Activated CD8-positive, alpha-beta T cell treated with anti-CD3 and anti-CD28 coated beads, Interleukin-2, amount 10 ng/mL, durations not matched to agents 7 days and 5 days (primary cell): ENCODE measurements at places on chromosomes 2 and 18.

DNA sequence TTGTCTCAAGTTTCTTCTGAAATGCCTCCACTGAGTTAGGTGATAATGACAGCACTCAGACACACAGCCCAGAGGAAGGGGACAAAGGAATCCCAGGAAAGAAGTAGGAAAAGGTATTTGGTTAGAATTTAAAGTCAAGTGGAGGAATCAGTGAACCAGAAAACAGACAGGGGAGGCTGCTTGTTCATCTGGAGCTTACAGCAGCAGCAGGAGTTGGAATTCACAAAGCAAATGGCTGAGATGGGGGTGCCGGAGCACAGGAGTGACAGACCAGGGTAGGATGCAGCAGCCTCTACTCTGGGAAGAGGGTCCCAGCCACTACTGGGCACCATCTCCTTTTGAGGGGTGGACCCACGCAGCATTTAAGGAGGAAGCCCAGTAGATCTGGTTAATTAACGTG, 104.8 kb downstream of the ST6GAL2 start:
- DNase-seq, result no peak

DNA sequence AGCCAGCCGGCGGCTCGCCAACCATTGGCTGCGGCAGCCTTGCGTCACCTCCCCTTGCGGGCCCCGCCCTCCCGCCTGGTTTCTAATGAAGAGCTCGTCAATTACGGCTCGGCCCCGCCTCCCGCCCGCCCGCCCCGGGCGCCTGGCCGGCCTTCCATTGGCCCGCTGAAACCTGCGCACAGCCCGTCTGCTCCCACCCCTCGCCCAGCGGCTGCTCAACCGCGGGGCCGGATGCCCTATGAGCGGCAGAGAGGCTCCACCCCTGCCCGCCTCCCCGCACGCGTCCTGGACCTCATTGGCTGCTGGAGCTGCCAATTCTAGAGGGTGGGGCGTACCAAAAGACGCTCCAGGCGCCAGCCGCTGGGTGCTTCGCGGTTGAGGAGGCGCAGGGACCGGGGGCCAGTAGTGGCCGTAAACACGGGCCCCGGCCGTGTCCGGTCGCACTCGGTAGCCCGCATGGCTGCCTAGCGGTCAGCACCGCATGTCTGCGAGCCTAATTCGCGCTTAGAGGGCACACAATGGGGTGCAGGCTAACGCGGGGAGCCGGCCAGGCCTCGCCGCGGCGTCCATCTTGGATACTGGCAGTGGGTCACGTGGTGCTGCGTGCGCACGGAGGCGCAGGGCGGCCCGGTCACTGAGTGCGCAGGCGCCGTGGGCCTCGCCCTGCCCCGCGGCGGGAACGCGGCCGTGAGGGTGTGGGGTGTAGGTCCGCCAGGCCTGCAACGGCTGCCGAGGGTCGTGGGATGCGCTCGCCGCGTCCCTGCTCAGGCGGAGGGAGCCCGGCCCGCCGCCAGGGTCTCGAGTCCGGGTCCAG, 454 bp upstream of the HDAC4 start:
- DNase-seq, result peak; percentile 99

DNA sequence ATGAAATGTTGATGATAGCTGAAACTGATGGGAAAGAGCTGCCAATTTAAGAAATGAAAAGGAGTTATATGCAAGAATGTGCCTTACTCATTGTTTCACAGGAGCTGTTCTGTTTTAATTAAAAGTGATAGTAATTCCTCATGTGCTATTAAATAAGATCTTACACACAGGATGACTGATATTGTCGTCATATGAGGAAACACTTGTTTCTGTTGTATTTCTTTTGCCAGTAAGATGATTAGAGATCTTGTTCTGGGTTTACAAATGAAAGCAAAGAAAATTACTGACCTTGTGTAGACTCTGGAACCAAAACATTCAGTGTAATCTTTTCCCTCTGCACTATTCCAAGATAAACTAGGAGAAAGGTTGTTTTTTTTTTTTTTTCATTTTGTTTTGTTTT, 123.6 kb downstream of the MAP3K20 start:
- DNase-seq, result no peak

DNA sequence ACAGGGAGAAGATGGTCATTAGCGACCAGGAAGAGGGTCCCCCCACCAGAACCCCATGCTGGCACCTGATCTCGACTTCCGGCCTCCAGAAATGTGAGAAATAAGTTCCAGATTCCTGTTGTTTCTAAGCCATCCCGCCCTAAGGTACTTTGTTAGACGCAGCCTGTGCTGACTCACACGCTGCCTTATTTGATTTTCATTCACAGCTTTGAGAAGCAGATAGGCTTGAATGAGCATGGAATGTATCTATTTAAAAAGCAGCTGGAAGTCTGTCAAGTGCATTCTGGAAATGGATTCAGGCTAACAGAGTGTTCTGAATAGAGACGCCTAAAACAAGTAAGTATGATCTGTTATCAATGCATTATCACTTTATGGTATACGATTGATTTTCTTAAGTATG, 8.3 kb upstream of the IL1R2 start:
- DNase-seq, result no peak

- DNase-seq, result no peak
Observed at GRCh38 chr2:46101557-46102220, 195.5 kb upstream of the EPAS1 start.
